ENCODE measurements at places on chromosomes 4 and X.

GRCh38 chrX:39661116-39661907 lies 436.4 kb downstream of the BCOR start:
- DNase-seq, result no peak

DNA sequence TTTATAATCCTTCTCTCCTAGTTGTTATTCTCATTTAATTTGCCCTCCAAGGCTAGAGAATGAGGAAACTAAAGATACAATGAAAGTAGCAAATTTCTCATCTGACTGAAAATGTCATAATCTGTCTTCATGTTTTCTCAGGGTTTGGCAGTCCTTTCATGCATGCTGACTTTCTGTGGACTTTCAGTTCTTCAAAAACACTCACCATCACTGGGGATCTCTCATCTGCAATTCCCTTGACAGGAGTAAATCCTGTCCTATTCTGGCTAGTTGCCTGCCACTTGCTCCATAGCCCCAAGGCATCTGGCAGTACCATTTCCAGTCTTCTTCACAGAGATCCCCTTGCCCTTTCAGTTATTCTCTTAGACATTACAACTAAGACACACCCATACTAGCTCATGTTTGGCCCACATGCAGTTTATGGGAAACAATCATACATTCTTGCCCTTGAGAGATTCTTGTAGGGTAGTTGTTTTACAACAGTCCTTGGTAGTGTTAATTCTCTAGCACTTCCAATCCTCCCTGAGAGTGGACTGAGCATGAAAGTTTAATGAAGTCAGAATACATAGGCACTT lies 449.7 kb upstream of the KLHL4 start:
- no peak for DNase-seq

GRCh38 chr4:37685161-37685822 lies 884 bp downstream of the RELL1 start:
- DNase-seq, result peak; percentile 75

DNA sequence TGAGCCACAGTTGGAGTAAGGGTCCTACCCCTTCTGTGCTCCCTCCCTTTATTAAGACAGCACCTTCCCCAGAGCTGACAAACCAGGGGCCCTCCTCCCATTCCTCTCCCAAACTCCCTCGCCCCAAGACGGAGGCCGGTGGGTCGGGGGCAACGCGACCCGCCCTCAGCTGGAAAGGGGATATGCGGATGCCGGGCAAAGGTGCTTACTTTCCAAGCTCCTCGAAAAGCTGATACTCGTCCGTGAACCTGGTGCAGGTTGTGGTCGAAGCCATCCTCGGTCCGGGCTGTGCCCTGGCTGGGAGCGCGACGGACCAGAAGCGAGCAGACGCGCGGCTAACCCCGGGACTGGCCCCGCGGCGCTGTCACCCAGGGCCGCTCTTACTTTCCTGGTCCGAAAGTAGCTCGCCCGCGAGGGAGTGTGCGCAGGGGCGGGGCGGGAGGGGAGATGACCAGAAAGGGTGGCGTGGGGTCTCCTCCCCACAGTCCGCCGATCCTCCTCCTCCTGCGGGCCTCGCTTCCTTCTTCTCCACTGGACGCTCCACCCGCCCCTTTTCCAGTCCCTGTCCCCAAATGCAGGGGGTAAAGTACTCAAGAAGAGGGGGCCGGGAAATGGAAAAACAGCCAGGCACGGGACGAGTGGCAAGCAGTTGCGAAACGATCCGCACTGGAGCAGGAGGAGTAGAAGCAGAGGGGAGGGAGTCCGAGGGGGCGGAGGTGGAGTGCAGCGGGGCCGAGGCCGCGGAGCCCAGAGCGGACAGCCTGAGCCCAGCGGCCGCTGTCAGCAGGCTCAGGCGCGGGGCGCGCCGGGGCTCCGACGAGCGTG lies 531 bp downstream of the CAMK2D start:
- DNase-seq, result peak; percentile 85

DNA sequence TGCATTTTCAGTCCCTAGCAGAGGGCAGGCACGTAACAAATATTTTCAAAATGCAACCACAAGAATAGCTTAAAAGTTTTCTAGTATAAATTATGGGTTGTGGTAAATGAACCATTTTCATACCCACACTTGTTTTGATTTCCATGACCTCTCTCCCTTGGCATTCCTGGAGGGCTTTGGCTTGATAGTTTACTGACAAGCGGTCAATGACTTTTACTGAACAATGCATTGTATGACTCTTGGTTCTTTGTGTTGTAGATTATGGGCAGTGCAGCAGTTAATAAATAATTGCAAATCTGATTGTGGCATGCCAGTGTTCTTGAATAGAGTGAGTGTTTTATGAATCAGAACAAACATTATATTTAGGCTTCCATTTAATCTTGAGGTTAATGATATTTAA lies 285.2 kb upstream of the ARX start:
- no peak for DNase-seq

- no peak for DNase-seq
Observed at GRCh38 chrX:7115557-7115956, 32.0 kb upstream of the STS start.

GRCh38 chr4:91228659-91229058 lies 1075.1 kb upstream of the GRID2 start:
- DNase-seq, result no peak

Measured in EH (cell line).